ENCODE measurements at places on chromosomes 1 and 21. TPM values are rescaled to one million over a fixed set of nuclear protein-coding genes. Genes with fewer than 3 reads are reported as not detected.
A peak's percentile ranks its signal among the peaks of the same experiment; 100 is the strongest.

USH2A gene
- total RNA-seq, result not detected

AMY1A gene
- not detected for total RNA-seq

S100A5 gene
- total RNA-seq, result 1.6 TPM

NOS1AP gene
- total RNA-seq, result not detected

RHCE gene
- not detected for total RNA-seq

SRSF11 gene
- total RNA-seq, result 196 TPM

NHLH1 gene
- total RNA-seq, result 0.35 TPM

CDC42BPA gene
- total RNA-seq, result 1.3 TPM

- no peaks in the 10 kb centered on the region for H3K36me3 ChIP-seq
- no peak overlapping the region for H3K27ac ChIP-seq
- H3K4me3 ChIP-seq, result no peak overlapping the region
Observed at GRCh38 chr1:238552271-238552670, 661.5 kb upstream of the ZP4 start.

DNA sequence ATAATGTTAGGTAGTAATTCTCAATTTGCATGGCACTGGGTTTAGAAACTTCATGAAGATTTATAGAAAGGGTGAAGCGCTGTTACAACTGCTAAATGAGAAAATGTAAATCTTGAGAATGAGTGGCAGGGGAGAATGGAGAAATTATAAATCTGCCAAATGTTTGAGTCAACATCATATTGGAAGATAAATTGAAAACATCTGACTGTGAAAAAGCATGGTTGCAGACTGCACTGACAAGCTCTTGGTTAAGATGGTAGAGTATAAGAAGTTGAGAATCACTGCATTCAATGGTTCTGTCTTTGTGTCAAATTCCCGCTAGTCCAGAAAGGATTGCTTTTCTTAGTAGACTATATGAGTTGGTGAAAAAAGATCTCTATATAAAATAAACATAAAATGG lies 113.3 kb upstream of the DUSP10 start:
- H3K36me3 ChIP-seq, result no peaks in the 10 kb centered on the region
- no peak overlapping the region for H3K27ac ChIP-seq
- no peak for DNase-seq
- no peak overlapping the region for H3K4me3 ChIP-seq
- peaks cover 3% of the 10 kb centered on the region for H3K4me1 ChIP-seq

- H3K4me3 ChIP-seq, result no peak overlapping the region
- no peak overlapping the region for H3K27ac ChIP-seq
- no peaks in the 10 kb centered on the region for H3K4me1 ChIP-seq
- DNase-seq, result no peak
Observed at GRCh38 chr1:230827081-230827681, 41.1 kb downstream of the C1orf198 start.

DNA sequence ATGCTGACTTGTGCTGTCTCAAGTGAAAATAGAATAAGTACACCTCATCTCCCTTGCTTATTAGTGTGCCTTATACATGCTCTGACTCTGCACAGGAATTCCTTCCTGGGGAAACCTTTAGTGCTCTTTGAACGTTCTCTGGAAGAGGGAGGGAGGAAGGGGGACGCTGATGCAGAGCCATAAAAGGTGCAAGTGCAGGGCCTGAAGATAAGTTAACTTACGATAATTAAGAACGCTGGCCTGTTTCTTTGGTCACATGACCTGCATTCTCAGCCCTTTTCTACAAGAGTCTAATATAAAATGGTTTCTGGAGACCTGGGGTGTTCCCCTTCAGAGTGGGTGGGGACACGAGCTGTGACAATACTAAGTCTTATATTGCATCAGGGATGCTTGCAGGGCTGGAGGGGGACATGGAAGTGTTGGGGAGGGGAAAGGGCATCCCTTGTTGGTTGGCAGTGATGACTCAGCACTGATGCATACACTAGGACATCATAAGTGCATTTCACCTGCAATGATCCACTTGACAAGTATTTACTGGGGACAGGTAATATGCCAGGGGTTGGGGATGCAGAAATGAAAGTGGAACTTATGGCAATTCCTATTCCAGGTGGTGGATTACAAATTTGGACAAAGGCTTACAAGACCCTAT lies 26.3 kb upstream of the KIAA0040 start:
- no peaks in the 10 kb centered on the region for H3K27me3 ChIP-seq
- no peaks in the 10 kb centered on the region for H3K36me3 ChIP-seq
- no peaks in the 10 kb centered on the region for H3K4me1 ChIP-seq
- no peak for DNase-seq
- no peak overlapping the region for H3K4me3 ChIP-seq

- H3K27ac ChIP-seq, result no peak overlapping the region
- no peaks in the 10 kb centered on the region for H3K4me1 ChIP-seq
- no peak overlapping the region for H3K4me3 ChIP-seq
Observed at GRCh38 chr1:107669996-107670395, 295.0 kb downstream of the VAV3 start.

GRCh38 chr1:14726606-14727005 lies 128.1 kb downstream of the KAZN start:
- no peaks in the 10 kb centered on the region for H3K36me3 ChIP-seq
- H3K27me3 ChIP-seq, result no peaks in the 10 kb centered on the region
- no peak for DNase-seq
- H3K27ac ChIP-seq, result no peak overlapping the region
- H3K4me1 ChIP-seq, result no peaks in the 10 kb centered on the region
- H3K4me3 ChIP-seq, result no peak overlapping the region

DNA sequence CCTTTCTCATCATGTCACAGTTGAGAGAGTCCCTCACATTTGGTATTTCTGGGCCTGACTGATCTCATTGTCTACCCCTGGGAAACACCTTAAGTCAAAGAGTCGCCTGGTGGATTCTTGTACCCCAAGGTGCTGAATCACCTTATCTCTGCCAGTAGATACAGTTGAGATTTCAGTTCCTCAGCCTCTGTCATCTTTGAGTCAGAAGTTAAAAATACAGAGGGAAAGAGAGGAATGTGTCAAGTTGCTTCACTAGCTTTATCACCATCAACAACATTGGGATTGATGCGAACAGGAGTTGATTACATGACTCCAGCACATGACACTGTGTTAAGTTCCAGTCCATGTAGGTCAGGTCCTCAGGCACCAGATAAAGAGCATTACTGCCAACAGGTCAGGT lies 513.0 kb downstream of the NUF2 start:
- no peaks in the 10 kb centered on the region for H3K4me1 ChIP-seq
- no peaks in the 10 kb centered on the region for H3K27me3 ChIP-seq
- H3K36me3 ChIP-seq, result no peaks in the 10 kb centered on the region
- no peak overlapping the region for H3K27ac ChIP-seq
- no peak for DNase-seq

DNA sequence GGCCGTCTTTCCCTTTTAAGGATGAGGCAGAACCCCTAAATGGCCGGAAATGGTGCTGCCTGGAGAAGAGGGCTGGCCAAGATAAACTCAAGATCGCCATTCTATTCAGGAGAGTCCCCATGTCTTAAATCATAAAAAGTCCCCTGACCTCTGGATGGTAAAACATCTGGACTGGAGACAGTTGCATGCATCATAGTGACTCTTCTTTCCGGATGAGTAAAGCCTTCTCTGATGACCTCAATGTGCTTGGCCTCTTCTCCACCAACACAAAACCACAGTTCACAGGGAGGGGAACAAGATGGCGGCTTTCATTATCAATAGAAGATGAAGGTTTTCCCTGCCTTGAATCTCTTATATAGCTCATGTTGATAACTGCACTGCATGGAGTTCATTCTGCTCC lies 27.5 kb upstream of the H6PD start:
- no peak overlapping the region for H3K27ac ChIP-seq
- peaks cover 40% of the 10 kb centered on the region for H3K4me1 ChIP-seq
- no peak for DNase-seq
- peaks cover 51% of the 10 kb centered on the region for H3K27me3 ChIP-seq
- H3K4me3 ChIP-seq, result no peak overlapping the region
- H3K36me3 ChIP-seq, result no peaks in the 10 kb centered on the region

GRCh38 chr1:206685769-206686477 lies 1.2 kb downstream of the MAPKAPK2 start:
- H3K27ac ChIP-seq, result peak overlapping the region; percentile 99
- peaks cover 44% of the 10 kb centered on the region for H3K4me1 ChIP-seq
- H3K36me3 ChIP-seq, result peaks cover 6% of the 10 kb centered on the region
- H3K4me3 ChIP-seq, result peak overlapping the region; percentile 96
- peaks cover 10% of the 10 kb centered on the region for H3K27me3 ChIP-seq

DNA sequence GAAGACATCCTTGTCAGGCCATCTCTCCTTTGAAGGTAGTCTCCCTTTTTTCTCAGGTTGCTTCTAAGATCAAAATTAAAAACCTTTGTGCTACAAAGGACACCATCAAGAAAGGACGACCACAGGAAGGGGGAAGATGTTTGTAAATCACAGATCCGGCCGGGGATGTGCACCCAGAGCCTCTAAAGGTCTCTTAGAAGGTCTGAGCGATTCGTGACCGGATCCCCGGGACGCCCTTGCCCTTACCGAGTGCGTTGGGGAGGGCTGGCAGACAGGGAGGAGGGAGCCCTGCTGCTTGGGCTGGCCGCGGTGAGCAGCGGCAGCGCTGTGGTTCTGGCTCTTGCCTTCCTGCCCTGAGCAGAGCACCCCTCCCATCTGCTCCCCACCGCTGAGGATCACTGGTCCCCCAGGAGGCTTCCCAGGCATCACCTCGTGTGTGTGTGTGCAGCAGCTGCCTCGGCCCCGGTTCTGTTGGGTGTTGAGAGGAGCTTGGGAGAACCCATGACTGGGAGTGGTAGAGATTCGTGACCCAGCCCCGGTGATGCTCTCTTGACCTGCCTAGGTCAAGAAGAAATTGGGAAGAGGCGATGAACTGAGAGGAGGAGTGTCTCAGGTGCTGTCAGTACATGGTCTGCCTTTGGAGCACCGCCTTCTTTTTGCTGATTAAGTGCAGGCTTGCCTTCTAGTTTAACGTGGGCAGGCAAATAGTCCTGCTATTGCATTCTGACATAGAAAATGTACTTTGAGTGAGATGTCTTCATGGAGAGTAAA lies 34.5 kb downstream of the AGPAT3 start:
- H3K4me1 ChIP-seq, result peaks cover 5% of the 10 kb centered on the region
- H3K27ac ChIP-seq, result no peak overlapping the region
- H3K36me3 ChIP-seq, result peaks cover 30% of the 10 kb centered on the region
- no peak overlapping the region for H3K4me3 ChIP-seq
- no peak for DNase-seq

GRCh38 chr1:116256875-116257274 lies 116.2 kb upstream of the ATP1A1 start:
- H3K36me3 ChIP-seq, result no peaks in the 10 kb centered on the region
- H3K4me1 ChIP-seq, result peaks cover 29% of the 10 kb centered on the region
- no peak overlapping the region for H3K4me3 ChIP-seq
- H3K27ac ChIP-seq, result no peak overlapping the region
- H3K27me3 ChIP-seq, result no peaks in the 10 kb centered on the region
- DNase-seq, result no peak

GRCh38 chr1:164660775-164661174 lies 101.8 kb downstream of the PBX1 start:
- no peaks in the 10 kb centered on the region for H3K36me3 ChIP-seq
- DNase-seq, result no peak
- H3K4me1 ChIP-seq, result peaks cover 12% of the 10 kb centered on the region
- H3K27ac ChIP-seq, result no peak overlapping the region
- no peaks in the 10 kb centered on the region for H3K27me3 ChIP-seq
- H3K4me3 ChIP-seq, result no peak overlapping the region

GRCh38 chr21:17554679-17555465 lies 42.0 kb downstream of the CXADR start:
- DNase-seq, result no peak
- no peak overlapping the region for H3K4me3 ChIP-seq

DNA sequence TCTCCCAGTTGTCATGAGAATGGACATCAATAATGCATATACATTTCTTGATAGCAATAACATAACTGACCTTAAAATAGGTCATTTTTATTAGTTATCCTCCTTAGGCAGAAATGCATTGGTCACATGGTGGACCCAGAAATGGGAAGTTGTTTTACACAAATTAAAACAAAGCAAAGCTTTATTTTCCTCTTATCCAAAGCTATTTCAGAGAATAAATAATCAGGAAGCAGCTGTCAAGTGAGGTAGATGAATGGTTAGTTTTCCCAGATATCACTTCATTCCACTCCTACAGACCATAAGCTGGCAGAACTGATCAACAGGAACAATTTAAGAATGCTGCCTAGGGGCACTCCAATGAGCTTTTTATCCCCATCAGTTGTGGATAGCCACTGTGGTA lies 16.0 kb upstream of the OLIG1 start:
- H3K36me3 ChIP-seq, result no peaks in the 10 kb centered on the region
- peaks cover 44% of the 10 kb centered on the region for H3K27me3 ChIP-seq
- DNase-seq, result no peak
- H3K27ac ChIP-seq, result no peak overlapping the region
- H3K4me3 ChIP-seq, result no peak overlapping the region
- peaks cover 4% of the 10 kb centered on the region for H3K4me1 ChIP-seq

GRCh38 chr1:161260376-161261260 lies 2.1 kb downstream of the PCP4L1 start:
- H3K4me3 ChIP-seq, result no peak overlapping the region
- no peak for DNase-seq
- peaks cover 14% of the 10 kb centered on the region for H3K4me1 ChIP-seq
- peaks cover 8% of the 10 kb centered on the region for H3K36me3 ChIP-seq
- H3K27ac ChIP-seq, result no peak overlapping the region
- H3K27me3 ChIP-seq, result peaks cover 66% of the 10 kb centered on the region

DNA sequence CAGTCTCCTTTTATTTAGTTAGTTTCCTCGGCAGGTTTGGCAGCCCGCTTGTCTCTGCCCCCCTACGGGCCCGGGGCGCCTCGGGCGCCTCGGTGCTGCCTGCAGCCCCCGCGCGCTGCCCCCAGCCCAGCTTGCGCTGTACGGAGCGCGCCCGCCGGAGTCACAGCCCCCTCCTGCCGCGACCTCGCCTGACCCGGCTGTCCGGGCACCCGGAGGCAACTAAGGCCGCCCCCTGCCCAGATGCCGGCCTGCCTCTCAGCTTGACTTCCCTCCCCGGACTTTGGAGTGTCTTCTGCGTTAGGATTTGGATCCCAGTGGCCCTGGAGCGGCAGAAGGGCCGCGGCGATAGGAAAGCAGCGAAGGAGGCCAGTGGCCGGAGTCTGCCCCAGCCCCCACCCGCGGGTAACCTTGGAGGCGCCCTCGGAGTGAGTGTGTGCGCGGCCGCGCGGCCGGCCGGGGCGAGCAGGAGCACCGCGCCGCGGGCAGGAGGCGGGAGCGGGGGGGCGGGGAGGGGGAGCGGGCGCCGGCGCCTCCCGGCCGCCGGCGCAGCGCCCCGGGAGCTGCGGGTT lies 7.6 kb downstream of the CDKN2C start:
- H3K36me3 ChIP-seq, result peaks cover 25% of the 10 kb centered on the region
- peaks cover 57% of the 10 kb centered on the region for H3K27me3 ChIP-seq
- peak overlapping the region; percentile 68 for H3K27ac ChIP-seq

Measured in activated CD8-positive, alpha-beta memory T cell treated with anti-CD3 and anti-CD28 coated beads, Interleukin-2, amount 10 ng/mL, durations not matched to agents 7 days and 5 days (primary cell).